ENCODE measurements at places on chromosomes 1 and 21.

GRCh38 chr1:75276385-75276784, 142.2 kb downstream of the LHX8 start:
- DNase-seq = no peak

DNA sequence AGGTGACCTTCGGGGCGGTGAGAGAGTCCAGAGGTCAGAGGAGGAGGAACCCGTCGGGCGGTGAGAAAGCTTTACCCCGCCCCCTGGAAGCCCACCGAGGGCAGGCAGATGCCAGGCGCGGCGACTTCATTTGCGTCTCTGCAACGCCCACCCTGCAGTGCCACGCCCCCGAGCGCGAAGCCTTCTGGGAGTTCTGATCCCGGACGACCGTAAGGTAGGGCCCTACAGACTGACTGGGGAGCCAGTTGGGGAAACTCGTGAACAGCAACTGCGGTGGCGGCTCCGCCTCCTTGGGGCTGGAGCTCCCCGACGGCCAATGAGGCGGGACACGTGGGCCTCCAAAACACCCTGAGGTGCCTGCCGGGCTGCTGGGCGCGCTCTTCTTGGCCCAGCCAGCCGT, 46.0 kb upstream of the EDARADD start:
- no peak for DNase-seq

DNA sequence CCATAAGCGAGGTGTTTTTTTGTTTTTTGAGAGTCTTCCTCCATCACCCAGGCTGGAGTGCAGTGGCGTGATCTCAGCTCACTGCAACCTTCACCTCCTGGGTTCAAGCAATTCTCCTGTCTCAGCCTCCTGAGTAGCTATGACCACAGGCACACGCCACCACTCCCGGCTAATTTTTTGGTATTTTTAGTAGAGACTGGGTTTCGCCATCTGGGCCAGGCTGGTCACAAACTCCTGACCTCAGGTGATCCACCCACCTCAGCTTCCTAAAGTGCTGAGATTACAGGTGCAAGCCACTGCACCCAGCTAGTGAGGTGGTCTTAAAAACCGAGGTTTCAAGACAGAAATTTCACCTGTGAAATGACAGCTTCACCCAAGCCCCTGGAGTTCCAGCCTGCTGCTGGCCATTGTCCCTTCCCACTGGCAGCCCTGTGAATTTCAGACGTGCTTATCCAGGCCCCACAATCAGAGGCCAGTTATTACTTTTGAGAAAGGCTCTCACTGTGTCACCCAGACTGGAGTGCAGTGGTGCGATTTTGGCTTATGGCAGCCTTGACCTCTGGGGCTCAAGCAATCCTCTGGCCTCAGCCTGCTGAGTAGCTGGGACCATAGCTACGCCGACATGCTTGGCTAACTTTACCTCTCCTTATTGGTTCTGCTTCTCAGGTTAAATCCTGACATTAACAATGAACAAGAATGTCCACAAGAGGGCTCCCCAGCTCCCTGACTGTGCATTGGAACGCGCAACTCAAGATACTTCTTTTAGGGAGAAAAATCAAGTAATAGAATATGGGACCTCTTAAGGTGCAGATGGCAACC, 19.4 kb downstream of the ENO1 start:
- no peak for DNase-seq

DNA sequence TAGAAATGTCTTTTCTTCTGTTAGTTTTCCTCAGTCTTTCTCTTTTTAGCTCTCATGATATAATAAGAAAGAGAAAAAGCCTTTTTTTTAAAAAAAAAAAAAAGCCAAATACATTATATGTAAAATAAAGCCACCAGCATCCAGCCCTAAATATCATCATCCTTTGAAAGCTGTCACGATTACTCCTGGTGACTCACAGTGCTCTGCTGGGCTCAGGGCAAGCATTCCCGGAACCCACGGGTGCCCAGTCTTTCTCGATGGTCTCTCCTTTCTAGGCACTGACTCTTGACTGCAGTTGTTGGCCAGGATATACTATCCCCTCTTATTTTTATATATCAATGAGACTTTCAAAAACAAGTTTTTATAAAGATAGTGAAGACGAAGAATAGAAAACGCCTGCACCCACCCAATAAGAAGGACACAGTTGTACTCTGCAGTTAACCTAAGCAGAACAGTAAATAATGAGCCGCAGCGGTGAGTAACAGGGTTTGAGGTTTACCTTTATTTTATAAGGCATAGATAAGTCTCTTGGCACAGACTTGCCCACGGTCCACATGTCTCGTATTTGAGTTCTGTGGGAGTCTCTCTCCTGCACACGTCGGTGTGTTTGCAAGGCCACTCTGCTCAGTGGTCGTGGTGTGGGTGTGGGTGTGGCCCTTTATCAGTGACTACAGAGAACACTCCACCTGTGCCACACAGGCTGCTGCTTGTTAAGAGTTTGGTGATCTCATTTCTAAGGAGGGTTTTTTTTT, 15.7 kb upstream of the MX2 start:
- no peak for DNase-seq

DNA sequence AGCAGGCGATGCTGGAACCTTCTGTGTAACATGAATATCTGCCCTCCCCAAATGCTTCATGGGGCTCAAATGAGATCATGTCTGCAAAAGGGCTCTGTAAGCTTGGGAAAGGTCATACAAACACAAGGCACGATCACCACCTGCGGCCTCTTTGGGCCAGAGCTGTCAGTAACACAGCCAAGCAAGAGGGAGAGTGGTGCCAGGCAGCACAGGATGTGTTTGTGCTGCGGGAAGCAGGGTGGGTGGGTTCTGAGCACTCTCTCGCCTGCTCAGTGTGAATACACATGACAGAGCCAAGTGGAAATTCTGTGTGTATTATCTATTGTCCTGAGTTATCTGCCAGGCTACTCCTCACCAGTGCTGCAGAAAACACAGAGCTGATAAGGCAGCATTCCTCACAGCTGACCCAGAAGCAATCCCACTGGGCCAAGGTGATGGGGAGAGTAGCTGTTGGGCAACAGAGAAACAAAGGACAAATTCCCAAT, 101.2 kb downstream of the LAMC2 start:
- DNase-seq = no peak

DNA sequence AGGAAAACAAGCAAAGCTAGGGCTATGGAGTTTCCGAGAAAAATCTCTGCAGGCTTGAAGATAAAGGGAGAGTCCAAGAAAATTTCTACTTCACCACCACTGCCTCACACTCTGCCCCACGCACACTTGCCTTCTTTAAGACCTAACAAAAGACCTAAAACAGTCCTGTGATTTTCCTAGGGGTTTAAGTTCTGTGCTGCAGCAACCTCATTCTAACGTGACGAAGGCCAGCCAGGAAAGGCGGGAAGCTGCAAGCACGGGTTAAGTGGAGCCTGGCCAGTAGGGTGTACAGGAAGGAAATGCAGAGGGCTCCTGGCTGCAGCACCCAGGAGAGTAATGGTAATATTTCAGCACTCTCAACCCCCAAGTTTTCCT, 1.5 kb downstream of the SPATA6 start:
- no peak for DNase-seq

- DNase-seq = no peak
Measured at GRCh38 chr1:185541871-185542301, 192.3 kb upstream of the HMCN1 start.

DNA sequence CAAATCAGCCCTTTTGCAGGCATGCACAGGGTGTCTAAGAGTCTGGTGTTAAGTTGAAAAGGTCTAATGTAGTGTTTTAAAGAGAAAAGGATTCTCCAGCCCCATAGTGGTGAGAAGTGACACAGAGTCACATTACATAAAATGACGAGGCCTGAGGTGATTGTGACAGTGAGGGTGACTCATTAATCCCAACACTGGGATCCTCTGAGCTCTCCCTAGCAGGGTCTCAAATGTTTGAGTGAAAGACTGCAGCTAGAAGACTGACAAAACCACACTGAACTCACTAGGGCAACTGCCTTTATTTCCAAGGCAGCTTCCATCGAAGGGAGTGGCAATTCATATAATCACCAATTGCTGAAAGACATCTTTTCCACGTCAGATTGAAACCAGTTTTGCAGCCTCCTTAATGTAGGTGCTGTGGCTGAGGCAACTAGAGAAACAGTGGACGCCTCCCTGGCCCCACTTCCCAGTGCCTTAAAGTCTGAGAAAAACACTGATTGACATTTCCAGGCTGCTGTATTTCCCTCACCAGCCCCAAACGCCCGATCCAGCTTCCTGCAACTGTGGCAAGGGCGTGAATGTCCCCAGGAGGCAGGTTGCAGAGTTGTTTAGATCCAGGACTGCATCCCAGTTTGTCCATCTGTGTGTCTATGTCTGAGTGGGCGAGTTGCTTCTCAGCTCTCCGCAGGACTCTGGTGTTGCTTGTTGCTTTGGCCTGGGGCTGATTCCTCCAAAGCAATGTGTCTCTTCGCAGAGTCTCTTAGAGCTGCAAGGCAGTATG, 81.4 kb downstream of the RUNX1 start:
- no peak for DNase-seq

GRCh38 chr1:33299461-33300155, 21.3 kb downstream of the A3GALT2 start:
- no peak for DNase-seq

GRCh38 chr1:160618763-160619274, 28.0 kb downstream of the SLAMF1 start:
- DNase-seq = no peak

DNA sequence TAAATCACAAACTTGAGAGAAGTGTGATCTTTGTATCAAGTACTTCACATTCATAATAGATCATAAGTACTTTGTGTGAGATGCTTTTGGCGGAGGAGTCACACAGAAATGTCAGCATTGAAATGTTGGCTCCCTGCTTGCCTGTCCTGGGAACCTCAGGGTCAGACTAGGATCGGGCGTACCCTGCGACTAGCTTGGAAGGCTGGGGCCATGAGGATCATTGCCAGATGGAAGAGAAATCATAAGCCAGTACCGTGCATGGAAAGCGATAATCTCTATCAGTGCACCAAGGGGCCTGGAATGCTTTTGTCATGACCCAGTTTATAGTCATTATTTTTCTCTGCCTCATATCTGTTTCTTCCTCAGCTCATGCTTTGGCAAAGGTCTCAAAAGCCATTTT, 35.5 kb downstream of the MTR start:
- no peak for DNase-seq

GRCh38 chr1:91759076-91759475, 126.9 kb downstream of the TGFBR3 start:
- no peak for DNase-seq

GRCh38 chr21:42941696-42942085, 16.3 kb upstream of the ERVH48-1 start:
- no peak for DNase-seq

DNA sequence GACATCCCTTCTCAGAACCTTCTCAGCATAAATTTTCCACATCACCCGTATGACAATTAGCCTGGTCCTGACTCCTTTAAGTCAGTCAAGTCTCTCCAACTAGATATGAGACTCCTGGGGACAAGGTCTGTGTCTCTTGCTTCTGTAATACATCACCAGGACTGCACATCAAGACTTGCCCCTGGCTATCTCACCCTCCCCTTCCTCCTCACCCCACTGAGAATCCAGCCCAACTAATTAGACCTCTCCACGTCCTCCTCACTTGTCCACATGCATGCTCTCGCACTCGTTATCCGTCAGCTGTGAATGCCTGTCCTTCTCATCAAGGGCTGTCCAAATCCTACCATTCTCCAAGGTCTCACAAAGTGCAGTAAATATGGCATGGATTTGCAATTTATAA, 542.8 kb downstream of the PTPRU start:
- DNase-seq = no peak

DNA sequence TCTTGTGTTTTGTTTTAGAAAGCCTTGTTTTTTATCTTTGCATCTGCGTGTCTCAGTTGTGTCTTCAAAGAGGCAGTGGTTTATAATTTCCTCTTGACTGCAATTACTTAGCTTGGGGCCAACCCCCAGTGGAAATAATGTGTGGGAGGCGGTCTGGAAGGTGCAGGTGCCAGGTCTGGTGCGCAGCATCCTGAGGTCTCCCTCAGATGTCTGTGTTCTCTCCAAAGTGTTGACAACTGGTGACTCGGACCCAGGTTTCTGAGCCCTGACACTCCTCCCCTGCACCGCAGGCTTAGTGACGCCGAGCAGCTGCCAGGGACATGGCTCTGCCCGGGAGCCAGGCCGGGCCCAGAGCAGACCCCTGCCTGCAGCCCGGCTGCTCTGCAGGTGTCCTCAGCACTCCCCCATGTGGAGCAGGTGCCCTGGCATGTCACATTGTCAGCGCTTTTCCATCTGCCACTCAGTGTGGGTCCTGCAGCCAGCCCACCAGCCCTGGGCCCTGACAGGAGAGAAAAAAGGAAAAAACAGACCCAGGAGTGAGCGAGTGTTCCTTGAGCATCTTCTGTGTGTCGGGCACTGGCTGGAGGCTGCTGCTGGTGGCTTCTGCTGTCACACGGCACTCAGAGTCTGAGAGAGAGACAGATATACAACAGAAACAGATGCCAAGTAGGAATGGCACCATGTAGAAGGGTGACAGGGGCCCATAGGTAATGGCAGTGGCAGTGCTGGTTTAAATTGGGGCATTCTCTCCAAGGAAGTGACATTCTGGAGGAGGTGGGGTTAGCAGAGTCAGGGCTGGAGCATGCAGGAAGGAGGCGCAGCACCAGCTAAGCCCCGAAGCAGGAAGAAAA, 24.8 kb upstream of the SELENON start:
- DNase-seq = no peak

DNA sequence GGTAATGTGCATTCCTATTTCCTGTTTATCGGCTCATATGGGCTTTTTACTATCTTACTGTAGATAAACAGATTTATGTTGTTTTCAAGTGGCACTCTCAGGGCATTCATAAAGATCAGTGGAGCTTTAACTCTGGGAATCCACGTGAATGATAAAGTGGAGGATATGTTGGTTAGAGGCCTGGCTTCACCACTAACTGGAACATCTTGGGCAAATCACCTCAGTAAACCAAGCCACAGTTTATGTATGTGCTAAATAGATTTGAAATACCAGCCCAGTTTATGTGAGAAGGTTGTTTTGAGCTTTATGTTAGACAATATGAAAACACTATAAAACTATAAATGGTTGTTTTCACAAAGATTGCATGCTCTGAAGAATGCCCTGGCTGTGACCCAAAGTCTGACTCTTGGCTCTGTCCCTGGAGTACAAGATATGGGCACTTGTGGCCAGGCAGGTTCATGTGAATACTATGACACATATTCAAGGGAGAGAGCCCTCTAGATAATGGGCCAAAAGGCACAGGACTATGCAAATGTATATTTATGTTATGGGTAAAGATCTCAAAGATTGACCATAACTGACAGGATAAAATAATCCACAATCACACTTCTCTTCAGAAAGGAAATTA, 36.7 kb downstream of the FAM163A start:
- no peak for DNase-seq

All from activated B cell treated with CpG ODN at 0.5 μM for 24 hours (primary cell).